ENCODE measurements at places on chromosomes 1 and 21.

DNA sequence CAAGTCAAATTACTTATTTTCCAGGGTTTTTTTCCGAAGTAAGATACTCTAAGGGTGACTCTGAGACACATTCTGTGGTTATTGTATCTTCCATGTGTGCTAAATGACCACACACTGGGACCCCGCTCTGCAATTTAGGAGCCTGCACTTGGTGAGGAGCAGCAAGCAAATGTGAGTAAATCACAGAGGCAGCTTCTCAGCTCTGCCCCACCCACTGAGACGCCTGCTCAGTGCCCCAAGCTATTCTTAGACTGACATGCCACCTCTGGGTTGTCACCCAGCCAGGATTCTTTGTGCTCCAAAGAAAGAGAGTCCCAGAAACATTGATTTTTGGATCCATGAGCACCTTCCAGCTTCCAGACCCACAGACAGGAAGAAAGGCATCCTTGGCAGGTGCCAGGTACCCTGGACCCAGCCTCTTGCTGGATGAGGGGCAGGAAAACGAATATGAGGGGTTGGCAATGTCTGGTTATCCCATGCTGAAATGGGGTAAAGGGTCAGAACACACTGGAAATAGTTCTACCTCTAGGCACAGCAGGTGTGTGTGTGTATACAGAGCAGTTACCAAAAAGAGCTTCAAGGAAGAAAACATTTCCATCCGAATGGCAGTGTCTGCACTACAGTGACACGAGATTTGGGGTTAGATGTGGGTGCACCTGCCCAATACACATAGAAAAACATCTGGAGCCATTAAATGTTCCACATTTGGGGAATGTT is 41.2 kb downstream of the TNR start:
- no peak for DNase-seq

GRCh38 chr1:233293556-233294446 is 1.7 kb downstream of the PCNX2 start:
- DNase-seq: no peak

DNA sequence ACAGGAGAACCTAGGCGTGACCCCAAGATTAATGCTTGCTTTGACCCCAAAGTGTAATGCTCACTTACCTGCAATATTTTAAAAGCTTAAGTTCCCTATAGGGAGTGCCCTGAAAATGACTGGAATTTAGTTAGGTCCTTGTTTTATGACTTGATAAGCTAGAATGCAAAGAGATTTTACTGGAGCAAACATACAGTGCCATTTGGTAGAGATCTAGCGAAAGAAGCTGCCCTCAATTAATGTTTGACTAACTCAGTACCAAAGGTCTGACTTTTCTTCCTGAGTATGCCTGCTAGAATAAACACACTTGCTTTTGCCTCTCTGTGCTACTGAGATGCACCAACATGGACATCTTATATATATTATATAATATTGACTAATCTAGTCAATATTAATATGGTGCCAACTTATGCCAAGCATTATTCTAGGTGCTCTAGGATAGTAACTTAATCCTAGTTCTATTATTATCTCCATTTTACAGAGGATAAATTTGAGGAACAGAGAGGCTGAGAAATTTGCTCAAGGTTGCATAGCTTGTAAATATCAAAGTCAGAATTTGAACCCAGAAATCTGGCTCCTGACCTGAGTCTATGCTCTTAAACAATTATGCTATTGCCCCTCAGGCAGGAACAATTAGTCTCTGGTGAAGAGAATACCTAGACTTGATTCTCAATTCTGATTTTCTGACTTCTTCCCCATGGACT is 18.2 kb downstream of the S100A10 start:
- DNase-seq: no peak

GRCh38 chr1:42130061-42130660 is 23.0 kb upstream of the GUCA2B start:
- DNase-seq: no peak

- DNase-seq: no peak
Observed at GRCh38 chr21:37536616-37537278, 170.2 kb downstream of the DYRK1A start.

DNA sequence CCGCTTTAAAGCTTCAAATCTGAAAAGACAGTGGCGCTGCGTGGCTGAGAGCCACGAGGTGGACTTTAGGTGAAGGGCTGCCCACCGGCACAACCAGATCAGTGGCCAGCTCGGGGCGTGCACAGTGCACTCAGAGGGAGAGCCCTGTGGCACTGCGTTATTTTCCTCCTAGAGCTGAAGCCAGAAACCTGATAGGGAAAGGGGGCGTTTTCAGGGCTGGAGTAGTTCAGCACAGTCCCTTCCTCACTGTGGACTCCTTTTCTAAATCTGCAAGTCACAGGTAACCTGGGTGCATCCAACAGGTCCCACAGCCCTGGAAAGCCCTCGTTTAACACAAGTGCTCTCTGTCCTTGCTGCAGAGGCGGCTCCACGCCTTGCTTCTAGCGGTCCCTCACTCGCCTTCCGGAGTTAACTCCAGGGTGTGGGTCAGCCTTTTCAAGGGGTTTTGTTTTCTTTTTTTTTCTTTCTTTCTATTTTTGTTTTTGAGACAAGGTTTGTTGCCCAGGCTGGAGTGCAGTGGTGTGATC is 81.2 kb downstream of the GALNT2 start:
- DNase-seq: no peak

DNA sequence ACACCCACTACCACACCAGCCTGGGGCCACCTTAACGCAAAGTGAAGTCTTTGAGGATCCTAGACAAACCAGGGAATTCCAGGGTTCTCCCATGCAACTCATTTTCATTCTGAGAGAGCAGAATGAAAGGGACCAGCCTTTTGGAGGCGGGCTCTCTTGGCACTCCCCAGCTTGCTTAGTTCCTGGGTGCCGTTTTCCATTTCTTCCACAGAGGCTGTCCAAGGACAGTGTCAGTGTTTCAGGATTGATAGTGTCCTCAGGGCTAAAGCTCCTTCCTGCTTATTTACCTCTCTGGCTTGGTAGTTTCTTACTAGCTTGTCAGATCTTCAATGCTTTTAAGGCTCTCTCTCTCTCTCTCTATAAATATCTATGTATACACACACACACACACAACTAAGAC is 30.1 kb upstream of the GNG4 start:
- DNase-seq: no peak

- no peak for DNase-seq
Observed at GRCh38 chr1:76298399-76298798, 223.9 kb downstream of the ST6GALNAC3 start.

GRCh38 chr1:206954459-206955342 is 8.4 kb upstream of the PIGR start:
- DNase-seq: no peak

Data from stimulated activated CD4-positive, alpha-beta T cell treated with anti-CD3 and anti-CD28 coated beads, Interleukin-2, amount 100 ng/mL, for 4 hours (primary cell).